Upper lobe of left lung (tissue), 6 donors: ENCODE measurements at places on chromosomes 3 and 15. TPM values are rescaled to one million over a fixed set of nuclear protein-coding genes. Genes with fewer than 3 reads are reported as not detected.

GRCh38 chr3:155332716-155333115, 39.2 kb upstream of the STRIT1 start:
- no peak for DNase-seq

DNA sequence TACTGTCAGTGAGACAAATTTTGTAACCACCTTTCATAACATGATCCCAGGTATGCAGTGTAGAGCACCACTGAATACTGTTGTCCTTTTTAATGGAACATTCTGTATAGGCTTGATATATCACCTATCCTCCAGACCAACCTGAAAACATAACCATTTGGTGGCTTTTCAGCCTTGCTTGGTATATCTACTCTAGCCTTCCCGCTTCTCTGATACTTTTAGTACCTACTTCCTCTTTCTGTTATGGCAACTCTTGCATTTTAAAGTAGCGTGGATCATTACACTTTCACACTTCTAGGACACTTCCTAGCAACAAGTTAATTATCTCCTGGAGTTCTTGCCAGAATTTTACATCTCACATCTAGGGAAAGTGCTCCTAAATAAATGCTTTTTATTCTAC, 226.6 kb upstream of the ROBO1 start:
- no peak for DNase-seq

GRCh38 chr15:92636401-92636907, 19.1 kb downstream of the FAM174B start:
- no peak for DNase-seq

DNA sequence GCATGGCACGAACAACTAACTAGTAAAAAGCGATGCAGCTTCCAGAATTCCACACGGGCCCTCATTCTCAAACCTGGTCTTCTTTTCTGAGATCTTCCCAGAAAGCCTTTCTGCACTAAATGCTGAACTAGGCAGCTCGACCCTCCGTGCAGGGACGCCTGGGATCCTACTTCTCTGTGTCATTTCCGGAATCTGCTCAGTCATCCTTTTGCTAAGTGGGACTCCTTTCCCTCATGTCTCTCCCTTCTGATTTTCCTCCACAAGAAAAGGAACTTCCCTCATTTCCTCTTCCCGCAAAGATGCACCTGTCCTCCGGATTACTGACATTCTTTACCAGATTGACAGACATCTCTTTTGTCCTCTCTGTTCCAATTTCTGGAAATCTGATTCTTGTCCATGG, 9.2 kb upstream of the HES1 start:
- no peak for DNase-seq

- DNase-seq: no peak
Measured at GRCh38 chr15:49737127-49737526, 116.3 kb downstream of the DTWD1 start.

- no peak for DNase-seq
Measured at GRCh38 chr3:51945926-51946705, 4.0 kb downstream of the PARP3 start.

DNA sequence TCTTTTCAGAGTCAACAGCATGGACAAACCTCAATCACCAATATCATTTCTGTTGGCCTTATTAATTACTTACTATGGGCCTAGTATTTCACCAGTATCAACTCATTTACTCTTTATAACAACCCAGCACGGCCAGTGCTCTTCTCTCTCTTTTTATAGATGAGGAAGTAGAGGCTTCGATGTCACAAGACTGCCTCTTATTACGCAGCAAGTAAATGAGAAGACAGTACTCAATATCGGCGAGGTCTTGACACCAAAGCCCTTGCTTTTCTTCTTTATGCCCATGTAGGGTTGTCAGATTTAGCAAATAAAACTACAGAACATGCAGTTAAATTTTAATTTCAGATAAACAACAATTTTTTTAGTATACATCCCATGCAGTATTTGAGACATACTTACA, 99.0 kb upstream of the KCNMB2 start:
- no peak for DNase-seq

DNA sequence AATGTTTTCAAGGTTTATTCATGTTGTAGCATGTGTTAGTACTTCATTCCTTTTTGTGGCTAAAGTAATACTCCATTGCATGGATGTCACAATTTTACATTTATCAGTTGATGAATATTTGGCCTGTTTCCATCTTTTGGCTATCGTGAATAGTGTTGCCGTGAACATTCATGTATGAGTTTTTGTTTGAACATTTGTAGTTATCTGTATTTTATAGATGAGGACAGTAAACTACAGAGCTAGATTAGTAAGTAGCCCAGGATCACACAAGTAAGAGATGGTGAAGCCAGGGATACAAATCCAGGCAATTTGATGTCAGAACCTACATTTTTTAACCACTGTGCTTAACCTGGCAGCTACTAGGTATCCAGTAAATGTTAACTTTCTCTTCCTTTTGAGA, 63.2 kb downstream of the ASTE1 start:
- DNase-seq: no peak

GRCh38 chr3:182925330-182925943, 54.9 kb downstream of the DCUN1D1 start:
- no peak for DNase-seq

- no peak for DNase-seq
Measured at GRCh38 chr3:141767066-141767465, 3.9 kb downstream of the GRK7 start.

GRCh38 chr3:41259449-41260062, 60.3 kb downstream of the CTNNB1 start:
- no peak for DNase-seq

DNA sequence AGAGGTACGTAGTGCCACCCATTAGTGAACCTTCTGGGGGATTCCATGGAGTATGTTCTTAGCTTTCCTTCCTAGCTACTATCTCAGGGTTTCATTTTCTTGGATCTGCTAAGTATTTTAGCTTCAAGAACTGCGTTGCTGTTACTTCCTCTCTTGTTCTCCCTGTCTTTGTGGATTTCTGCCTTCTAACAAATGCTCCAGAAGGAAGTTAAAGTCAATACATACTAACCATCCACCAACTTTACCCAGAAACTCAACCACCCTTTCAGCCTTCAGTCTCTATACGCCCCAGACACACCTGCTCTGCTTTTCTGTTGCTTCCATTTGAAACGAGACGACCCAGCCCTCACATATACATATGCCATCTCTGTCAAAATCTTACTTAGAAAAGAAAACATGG, 2.4 kb upstream of the KLF13 start:
- no peak for DNase-seq

DNA sequence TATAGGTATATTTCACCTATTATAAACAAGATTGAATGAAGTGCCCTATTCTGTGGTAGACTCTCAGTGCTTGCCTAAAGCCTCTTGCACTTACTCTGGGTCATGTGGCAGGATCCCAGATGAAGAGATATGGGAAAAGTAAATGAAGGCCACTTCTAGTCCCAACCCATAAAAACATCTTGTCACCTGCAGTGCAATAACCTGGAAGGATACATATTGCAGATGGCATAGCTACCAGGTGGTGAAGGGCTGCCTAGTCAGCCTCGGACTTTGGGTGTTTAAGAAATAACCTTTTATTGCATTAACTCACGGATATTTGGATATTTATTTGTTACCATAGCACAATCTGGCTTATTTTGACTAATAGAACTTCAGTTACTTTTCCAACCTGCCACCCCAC, 367.1 kb downstream of the UNC13C start:
- no peak for DNase-seq

DNA sequence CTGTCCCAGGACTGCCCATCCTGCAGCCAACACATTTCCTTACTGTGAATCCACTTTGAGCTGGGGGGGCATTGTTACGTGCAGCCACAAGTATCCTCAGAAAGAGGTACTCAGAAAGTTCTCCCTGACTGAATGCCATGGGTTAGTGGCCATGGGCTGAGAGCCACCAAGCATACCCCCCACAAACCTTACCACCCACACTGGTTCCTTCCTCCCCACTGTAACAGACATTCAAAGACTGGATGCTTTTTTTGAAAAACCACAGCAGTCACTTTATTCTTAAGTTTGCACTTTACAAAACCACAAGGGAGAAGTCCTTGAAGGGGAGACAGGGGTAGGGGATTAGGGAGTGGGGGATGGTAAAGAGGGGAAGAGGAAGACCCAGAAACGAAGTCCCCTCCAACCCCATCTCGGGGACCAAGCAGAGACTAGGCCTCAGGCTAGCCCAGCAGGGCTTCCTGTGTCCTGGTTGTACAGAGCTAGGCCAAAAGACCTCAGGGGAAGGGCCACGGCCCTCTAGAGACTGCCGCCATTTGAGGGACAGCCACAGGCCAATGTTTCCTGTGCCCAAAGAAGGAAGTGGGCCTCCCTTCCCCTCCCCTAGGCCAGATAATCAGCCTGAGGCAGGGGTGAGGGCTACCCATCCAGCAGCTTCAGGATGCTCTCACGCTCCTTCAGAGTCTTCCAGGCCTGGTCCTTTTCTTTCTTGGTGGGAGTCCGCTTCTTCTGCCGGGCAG, 10.1 kb upstream of the CAMK1 start:
- peak; percentile 37 for DNase-seq

- no peak for DNase-seq
Measured at GRCh38 chr3:4067893-4068292, 235.3 kb upstream of the SETMAR start.

DNA sequence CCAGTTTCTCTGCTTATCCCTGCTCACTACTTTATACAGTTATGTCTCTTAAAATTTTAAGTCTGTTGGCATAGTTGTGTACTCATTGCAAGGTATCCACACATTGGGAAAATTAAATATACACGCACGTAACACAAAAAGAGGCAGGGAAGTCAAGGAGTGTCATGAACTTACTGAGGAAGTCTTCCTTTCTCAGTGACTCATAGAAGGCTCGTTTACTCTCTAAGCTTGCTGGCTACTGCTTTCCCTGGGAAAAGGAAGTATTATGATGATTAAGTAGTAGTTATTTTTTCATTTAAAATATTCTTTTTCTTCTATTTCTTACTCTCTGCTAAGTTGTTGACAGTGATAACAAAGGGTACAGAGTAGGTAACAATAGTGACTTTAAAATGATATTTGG, 287.3 kb downstream of the UBE2E2 start:
- no peak for DNase-seq

The AP3B2 gene
- 25.1 TPM for total RNA-seq

The CYP8B1 gene
- not detected for total RNA-seq

The SEMA6D gene
- total RNA-seq: 6.9 TPM

The KY gene
- not detected for total RNA-seq

The FOXL2NB gene
- total RNA-seq: not detected

The SLC2A2 gene
- 0.06 TPM for total RNA-seq

The RYR3 gene
- 0.20 TPM for total RNA-seq

The CCDC54 gene
- total RNA-seq: not detected

The ZNF662 gene
- total RNA-seq: 9.5 TPM
